Cortex of kidney (tissue), 1 donor: ENCODE measurements at places on chromosomes 4 and X.

DNA sequence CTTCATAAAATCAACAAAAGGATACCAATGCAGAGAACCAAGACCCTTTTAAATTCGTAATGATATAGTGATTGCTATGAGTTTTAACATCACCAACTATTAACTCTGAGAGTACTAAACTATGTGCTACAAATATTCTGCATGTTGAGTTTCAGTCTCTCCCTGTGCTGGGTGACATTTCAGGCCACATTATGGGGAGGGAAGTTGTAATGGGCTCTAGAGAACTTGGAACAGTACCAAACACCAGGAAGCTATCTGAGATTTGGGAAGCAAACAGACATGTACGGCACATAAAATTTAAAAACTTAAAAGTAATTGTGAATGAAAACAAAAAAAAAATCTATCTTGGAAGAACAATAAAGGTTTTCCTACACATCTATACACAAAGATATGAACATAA, 59.6 kb upstream of the PRSS48 start:
- no peak for DNase-seq

- no peak for DNase-seq
These were observed 49.2 kb upstream of the DDX53 start for GRCh38 chrX:22950269-22951266.

- DNase-seq = no peak
These were observed 979.1 kb downstream of the TECRL start for GRCh38 chr4:63430105-63430504.

DNA sequence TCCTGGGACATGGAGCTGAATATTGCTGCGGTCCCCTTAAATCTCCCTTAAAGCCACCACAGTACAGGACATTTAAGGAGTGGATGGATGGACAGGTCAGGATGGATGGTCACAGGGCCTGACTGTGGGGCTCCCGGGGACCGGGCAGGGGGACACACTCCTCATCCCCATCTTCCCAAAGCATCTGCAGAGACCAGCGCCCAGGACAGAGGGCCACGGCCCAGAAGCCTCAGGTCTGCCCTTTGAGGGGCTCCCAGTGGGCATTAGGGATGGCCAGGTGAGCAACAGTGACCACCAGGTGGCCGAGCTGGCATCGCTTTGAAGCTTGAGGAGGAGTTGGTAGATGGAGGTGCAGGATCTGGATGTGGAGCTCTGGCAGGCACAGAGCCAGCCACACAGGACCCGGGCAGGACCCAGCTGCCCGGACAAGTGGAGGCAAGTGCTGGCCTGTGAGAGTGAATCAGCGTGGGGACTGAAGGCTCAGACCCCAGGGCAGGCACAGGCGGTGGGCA, 51.4 kb downstream of the ABLIM2 start:
- no peak for DNase-seq

- no peak for DNase-seq
These were observed 243.1 kb upstream of the PSAPL1 start for GRCh38 chr4:7677799-7678301.

- no peak for DNase-seq
These were observed 39.5 kb upstream of the RASL11B start for GRCh38 chr4:52822583-52822971.

GRCh38 chr4:64584125-64584524, 174.9 kb upstream of the TECRL start:
- DNase-seq = no peak

- DNase-seq = no peak
These were observed 22.8 kb downstream of the C4orf54 start for GRCh38 chr4:99634742-99635360.

- DNase-seq = no peak
These were observed 139.7 kb upstream of the SPRY1 start for GRCh38 chr4:123256901-123257300.

GRCh38 chr4:41991916-41992767, 1.8 kb downstream of the SLC30A9 start:
- no peak for DNase-seq

- no peak for DNase-seq
These were observed 4.3 kb downstream of the IL15 start for GRCh38 chr4:141640696-141641095.
